Upper lobe of right lung (tissue), 1 donor: ENCODE measurements at places on chromosomes 5 and 9.
A peak's percentile ranks its signal among the peaks of the same experiment; 100 is the strongest.

DNA sequence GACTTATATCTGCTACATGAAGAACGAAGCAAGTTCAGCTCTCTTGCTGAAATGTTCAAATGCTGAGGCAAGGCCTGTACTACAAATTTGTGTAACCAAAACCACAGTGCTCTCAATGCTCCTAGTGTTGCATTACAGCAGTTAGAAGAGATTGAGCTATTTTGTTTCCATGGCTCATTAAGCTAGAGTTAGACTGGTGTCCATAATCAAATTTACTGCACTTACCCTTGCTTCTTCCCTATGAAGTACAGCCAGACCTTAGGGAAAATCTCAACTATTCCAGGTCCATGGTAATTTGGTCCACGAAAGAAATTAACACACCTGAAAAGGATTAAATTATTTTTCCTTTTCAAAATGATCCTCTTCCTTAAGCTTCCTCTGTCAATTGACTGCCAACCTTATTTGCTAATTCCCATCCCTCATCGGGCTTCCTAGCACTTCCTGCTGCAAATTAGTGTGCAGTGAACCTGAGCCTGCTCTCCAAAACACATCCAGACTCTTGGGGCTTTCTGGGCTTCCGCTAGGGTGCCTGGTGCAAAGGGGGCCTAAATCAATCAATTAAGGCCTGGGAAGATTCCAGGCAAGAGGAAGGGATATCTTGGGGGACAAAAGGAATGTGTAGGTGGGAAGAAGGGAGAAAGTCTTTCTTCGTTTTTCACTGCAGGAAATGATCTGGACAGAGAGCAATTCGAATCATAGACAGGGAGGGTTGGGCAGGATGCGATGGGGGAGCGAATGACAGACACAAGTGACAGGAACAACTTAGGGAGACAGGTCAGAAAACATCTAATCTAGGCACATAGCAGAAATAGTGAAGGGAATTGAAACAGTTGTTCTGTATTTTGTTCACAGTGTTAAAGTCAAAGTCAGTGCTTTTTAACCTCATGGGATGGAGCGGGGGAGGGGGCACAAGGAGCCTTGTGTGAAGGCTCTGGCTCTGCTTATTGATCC, 542.4 kb downstream of the RAB3C start:
- no peak for DNase-seq

DNA sequence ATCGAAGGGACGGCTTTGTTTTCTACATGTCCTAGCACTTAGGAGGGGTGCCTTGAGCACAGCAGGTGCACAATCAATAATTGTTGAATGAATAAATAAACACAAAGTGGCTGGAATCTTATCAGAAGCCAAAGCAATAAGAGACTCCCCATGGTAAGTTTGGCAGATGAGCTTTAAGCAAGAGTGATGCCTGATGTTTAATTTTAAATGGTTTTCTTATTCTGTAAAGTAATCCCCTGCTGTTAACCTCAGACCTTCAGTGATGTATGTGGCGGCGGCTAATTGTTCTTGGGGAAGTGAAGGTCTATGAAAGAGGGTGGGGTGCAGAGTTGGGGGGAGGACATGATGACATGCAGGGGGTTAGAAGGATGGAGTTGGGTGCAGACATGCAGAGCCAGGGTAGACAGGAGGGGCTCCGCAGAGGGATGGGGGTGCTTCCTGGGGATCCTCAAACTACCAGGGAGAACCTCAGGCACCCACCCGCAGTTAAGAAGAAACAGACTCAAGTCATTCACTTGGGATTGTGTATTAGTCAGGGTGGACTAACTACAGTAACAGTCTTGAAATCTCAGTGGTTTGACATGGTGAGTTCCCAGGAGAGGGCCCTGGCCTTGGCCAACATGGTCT, 65.7 kb upstream of the SHB start:
- peak; percentile 0 for DNase-seq

GRCh38 chr5:42949348-42950115, 90.6 kb downstream of the ANXA2R start:
- DNase-seq: peak; percentile 77

DNA sequence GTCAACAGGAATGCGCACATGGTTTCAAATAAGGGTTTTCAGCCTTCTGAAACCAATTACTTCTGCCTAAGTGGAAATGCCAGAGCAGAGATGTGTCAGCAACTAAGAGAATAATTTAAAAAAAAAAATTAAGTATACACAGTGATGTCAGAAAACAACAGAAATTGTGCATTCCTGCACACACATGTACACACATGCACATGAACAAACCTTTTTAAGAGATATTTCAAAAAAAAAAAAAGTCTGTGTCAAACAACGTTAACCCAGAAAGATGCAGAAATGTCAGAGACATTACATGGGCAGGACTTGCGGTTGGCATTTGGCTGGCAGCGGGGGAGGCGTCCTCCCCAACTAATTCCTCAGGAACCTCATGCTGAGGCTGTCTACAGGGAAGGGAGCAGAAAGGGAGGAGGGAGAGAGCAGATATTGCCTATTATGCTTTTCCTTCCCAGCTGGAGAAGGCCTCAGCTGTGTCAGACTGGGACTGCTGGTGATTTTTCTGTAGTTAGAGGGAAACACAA, 536.9 kb upstream of the WWC1 start:
- DNase-seq: no peak

- DNase-seq: no peak
Measured at GRCh38 chr5:157559301-157559700, 16.3 kb downstream of the ADAM19 start.

DNA sequence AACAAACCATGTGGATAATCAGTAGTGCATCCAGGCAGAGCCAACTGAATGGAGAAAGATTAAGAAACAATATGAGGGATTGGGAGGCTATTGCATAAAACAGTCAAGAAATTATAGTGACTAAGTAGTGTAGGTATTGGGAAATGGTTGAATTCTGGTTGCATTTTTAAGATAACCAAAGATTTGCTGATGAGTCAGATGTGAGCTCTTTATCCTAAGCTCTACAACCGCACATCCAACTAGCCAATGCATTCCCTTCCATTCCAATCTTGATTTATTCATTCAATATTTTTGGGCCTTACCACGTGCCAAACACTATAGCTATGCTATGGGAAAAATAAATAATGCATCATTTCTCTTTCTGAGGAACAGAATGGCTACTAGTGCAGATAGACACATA, 524.5 kb upstream of the RGMB start:
- DNase-seq: no peak

DNA sequence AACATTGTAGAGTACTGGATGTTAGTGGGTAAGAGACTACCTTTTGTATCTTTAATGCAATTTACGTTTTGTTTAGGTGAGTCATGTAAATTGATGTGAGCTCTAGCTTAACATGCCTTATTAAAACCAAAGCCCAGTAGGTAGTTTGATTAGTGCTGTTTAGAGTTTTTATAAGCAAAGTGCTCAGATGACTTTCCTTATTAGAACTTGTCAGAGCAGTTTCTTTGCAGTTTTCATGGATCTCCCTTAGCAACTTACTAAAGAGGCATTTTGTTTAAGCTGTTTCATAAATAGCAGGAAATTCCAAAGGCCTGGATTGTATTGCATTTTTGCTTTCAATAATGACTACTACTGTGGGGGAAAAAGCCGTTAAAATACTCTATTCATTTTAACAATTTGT, 14.5 kb downstream of the ZSWIM6 start:
- no peak for DNase-seq

DNA sequence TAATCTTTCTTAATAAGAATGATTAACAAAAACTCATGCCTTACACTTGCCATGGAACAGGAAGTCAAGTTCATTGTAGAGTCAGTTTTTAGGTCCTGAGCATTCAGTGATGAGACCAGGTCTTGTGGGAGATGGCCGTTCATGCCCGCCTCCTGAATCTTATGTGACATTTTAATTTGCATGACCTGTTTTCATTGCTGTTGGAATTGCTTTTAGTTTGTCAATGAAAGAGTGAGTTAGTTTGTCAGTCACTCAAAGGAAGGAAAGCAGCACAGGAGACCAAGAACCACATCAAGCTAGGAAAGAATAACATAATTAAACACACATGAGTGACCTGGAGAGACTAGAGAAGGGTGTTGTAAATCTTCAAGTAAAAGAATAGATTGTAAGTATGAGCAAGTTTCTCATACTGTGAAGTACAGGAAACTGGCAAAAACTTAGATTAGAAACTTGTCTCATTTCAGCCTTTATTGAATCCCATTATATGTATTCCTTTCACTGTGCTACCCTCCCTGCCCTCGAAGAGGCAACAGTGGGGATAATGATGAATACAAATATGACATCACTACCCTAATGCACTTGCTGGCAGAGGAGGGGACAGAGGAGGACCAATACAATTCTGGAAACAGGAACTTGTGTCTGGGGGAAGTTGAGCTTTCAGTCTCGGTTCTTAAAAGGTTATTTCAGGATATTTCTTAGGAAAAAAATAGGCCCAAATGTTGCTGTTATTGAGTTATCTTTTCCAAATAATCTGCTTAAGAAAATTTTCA, 64.3 kb upstream of the C6 start:
- no peak for DNase-seq

GRCh38 chr9:17117372-17117771, 17.5 kb upstream of the CNTLN start:
- no peak for DNase-seq

GRCh38 chr5:157509093-157509492, 49.1 kb downstream of the NIPAL4 start:
- no peak for DNase-seq

DNA sequence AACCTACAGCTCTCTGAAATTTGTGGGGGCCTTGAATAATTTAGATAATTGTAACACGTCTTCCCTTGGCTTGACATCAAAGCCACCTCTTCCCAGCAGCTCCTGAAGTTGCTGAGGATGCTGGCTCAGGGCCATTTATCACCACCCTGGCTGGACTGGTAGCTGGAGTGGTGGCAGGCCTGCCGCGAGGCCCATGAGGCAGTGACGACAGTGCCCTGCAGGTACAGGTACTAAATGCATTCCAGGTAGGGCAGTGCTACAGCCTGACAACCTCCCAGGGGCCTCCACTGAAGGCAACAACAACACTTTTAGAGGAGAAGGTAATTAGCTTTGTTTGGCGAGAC, 270.2 kb upstream of the KLF4 start:
- DNase-seq: no peak

GRCh38 chr9:90142580-90142979, 500.0 kb downstream of the DIRAS2 start:
- no peak for DNase-seq

- DNase-seq: no peak
Measured at GRCh38 chr5:80408484-80409366, 861 bp downstream of the ZFYVE16 start.

- DNase-seq: no peak
Measured at GRCh38 chr9:86488794-86489193, 134.6 kb upstream of the TUT7 start.

GRCh38 chr5:119022017-119022745, 33.8 kb upstream of the DTWD2 start:
- no peak for DNase-seq

DNA sequence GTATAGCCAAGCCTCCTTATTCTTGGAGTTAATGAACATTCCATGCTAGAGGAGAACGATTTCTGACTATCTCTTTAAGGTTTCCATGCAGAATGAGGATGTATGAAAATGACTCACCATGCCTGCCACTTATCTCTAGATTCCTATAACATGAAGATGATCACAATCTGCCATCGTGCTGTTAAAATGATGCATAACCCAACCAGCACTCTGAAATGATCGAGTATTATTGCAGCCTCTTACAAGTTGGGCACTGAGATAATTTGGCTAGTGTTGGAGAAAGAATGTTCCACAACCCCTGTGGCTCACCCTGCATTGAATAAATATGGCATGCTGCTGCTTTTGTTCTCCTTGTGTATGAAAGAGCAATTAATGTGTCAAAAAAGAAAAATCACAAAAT, 1143.6 kb upstream of the WWC1 start:
- no peak for DNase-seq

DNA sequence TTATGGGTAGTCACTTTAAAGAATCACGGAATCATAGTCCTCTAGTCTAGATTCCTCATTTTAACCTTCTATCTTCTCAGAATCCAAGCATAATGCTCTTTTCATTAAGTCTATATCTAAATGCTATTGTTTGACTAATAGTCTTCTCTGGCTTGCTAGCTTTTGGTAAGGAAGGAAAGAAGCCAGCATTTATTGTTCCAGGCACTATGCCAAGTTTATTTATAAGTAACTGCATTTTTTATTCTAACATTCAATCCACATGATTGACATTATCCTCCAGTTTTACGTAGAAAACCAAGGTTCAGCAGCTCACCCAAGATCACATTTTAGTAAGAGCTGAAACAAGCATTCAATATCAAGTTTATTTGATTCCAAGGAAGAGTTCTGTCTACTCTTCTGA, 254.2 kb downstream of the SAXO1 start:
- no peak for DNase-seq

DNA sequence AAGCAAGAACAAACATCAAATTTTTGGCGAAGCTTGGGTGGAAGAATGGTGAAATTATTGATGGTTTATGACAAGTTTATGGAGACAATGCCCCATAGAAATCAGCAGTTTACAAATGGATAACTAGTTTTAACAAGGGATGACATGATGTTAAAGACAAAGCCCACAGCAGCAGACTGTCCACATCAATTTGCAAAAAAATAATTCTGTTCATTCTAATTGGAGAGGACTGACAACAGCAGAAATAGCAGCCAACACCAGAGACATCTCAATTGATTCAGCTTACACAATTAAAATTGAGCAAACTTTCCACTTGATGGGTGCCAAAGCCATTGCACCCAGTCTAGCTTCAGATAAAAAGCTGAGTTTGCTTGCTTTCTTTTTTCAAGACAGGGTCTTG, 82.7 kb upstream of the STK32A start:
- DNase-seq: no peak

GRCh38 chr9:4792054-4792571, 631 bp upstream of the RCL1 start:
- DNase-seq: no peak

DNA sequence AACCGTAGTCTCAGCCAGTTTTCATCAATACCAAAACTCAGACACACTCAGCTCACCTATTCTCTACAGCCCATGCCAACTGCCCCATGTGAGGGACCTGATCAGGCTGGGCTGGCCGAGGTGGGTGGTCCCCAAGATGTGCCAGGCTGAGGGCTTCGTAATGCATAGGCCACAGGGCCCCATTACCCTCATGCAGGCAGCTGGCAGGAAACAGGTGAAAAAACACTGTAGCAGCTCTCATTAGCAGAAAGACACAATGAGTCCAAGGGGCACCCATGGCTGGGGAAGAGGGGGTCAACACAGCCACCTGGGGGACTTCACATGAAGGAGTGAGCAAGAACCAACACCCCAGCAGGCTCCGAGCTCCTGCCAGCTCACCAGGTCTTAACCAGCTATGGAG, 8.2 kb downstream of the IPPK start:
- no peak for DNase-seq

GRCh38 chr9:10903969-10904368, 291.2 kb upstream of the PTPRD start:
- DNase-seq: no peak

- peak; percentile 87 for DNase-seq
Measured at GRCh38 chr9:95316794-95317118, 753 bp downstream of the FANCC start.

DNA sequence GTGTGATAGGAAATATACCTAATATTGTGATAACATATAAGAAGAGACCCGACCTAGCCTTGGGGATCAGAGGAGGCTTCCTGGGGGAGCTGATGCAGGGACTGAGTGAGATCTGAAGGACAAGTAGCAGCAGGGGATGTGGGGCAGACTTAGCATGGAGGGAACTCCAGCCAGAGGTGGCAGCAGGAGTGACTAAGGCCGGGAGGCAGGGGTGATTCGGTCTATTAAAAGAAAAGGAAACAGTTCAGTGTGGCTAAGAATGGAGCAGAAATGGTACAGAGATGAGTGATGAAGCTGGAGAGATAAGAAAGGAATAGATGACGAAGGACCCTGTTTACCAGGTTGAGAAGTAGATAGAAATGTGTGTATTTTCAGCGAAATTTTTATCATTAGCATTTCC, 408.8 kb downstream of the ENC1 start:
- DNase-seq: no peak

- no peak for DNase-seq
Measured at GRCh38 chr9:107690021-107690420, 200.5 kb upstream of the KLF4 start.
